ENCODE measurements at places on chromosomes 2 and 18.

DNA sequence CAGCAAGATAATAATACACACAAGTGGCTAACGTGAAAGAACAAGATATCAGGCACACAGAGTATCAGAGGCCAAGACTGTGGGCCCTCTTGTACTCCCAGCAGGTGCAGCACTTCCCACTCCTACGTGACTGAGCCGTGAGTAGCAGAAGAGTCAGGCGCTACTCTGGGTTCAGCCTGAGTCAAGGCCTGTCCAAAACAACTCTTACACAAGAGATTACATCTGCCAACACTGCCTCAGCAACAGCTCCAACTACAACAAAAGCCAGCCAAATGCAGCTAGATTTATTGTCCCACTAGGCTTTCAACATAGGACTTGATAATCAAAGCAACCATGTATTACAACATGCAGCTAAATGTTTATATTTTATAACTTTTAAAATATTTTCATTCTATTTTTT is 56.2 kb downstream of the ITSN2 start:
- DNase-seq, result peak; percentile 15

GRCh38 chr2:174112073-174112472 is 136.3 kb downstream of the OLA1 start:
- no peak for DNase-seq

DNA sequence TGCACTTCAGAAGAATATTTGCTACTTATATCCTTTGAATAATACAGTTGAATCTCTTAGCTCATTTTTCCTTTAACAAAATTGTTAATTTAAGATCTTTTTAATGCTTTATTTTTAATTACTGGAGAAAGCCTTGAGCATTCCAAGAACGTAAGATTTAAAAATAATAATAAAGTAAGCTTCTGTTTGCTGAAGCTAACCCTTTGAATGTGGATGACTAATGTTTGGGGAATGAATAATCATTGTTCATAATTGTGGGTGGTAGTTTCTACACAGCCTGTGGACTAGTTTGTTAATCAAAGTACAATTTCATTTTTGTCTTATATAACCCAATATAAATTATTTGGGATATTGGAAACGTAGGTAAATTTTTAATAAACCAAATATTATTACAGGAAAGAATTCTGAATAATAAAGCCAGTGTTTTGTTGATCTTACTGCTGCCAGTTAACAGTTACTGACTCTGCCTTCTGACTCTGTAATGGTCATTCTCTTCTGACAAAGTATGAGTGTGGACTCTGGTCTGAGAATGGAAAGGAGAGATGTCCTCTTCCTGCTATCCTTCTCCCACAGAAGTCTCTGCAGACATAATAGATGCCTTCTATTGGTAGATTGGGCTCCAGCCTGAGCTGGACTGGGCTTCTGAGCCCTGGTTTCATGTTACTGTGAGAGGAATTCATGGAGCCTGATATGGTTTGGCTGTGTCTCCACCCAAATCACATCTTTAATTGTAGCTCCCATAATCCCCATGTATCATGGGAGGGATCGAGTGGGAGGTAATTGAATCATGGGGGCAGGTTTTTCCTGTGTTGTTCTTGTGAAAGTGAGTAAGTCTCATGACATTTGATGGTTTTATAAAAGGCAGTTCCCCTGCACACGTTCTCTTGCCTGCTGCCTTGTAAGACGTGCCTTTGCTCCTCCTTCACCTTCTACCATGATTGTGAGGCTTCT is 292.7 kb upstream of the SLC39A10 start:
- DNase-seq, result no peak

DNA sequence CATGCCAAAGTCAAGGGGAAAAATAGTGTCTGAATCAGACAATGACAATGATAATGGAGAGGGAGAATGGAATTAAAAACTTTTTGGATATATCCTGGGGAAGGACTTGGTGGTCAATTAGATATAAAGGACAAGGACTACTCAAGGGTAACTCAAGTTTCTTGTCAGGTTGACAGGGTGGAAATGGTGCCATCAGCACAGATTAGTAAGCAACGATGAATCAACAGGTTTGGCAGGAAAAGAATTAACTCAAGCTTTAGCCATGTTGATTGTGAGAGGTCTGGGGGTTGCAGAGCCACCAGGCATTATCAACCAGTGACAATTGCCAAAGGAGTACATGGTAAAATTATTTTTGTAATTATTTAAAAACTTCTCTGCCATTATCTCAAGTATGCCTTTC is 35.8 kb upstream of the SPATS2L start:
- DNase-seq, result no peak

- DNase-seq, result no peak
Measured at GRCh38 chr18:9876867-9877654, 8.7 kb upstream of the TXNDC2 start.

DNA sequence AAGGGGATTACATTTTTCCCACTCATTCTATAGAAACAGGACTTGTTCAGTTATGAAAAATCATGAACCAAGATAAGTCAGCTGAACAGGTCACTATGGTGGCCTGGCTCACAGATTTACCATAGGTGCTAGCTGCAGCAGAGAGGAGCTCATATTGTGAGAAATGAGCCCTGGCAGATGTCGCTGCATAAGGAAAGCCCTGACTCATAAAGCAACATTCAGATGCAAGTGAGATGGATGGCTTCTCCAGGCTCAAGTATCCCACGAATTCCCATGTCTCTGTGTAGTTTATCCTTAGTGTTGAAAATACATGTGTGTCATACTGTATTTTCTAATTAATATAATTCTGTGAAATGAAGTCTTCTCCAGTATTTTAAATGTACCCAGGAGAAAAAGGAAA is 115.0 kb upstream of the LHCGR start:
- DNase-seq, result no peak

DNA sequence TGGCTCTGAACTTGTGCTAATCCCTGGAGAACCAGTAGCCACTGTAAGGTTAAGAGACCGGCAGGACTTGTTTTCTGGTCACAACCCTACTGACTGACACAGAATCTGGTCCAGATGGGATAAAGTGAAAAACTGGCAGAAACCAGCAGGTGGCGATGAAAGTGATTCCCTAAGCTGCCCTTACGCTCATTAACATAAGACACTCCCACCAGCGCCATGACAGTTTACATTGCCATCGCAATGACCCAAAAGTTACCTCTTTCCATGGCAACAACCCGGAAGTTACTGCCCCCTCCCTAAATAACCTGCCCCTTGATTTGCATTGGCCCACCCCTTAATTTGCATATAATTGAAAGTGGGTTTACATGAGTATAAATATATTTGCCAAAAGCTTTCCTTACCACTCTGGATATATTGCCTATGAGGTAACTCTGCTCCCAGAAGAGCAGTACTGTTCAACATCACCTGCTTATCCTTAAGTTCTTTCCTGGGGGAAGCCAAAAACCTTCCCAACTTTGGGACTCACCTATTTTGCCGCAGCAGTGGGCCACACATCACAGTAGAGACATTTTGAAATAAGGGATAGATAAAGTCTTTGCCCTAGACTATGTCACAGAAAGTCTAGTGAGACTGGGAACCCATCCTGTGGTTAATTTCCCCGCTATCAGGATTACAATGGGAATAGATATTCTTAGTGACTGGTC is 35.8 kb upstream of the AFF3 start:
- DNase-seq, result peak; percentile 49

GRCh38 chr2:231966886-231967285 is 5.4 kb downstream of the DIS3L2 start:
- no peak for DNase-seq

DNA sequence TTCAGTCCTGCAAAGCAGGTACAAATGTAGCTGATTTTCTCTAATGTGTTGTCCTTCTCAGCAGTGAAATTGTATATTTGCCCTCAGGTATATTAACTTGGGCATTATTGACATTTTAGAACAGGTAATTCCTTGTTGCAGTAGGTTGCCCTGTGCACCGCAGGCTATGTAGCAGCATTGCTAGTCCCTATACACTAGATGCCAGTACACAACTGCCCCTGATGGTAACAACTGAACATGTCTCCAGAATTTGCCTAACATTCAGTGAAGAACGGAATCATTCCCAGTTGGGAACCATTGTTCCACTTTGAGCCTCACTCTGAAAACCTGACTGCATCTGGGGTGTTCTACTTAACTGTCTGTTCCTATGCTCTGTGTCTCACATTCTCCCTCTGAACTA is 23.1 kb upstream of the TFPI start:
- DNase-seq, result no peak

DNA sequence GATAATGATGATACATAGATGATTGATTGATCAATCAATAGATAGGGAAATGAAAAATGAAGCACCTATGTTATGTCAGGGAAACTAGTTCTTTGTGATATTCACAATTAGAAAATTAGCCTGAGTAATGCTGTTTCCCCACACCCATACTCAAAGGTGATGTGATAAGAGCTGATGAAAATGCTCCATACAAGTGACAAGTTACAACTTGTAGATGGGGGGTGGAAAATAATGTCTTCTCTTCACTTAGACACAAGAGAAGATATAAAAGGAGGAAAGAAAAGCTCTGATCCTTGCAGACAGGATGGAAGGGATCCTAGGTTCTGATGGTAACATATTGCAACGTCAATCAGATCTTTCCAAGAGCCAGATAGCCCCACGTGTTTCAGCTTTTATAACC is 365.9 kb downstream of the AKAIN1 start:
- DNase-seq, result no peak

GRCh38 chr2:170121689-170122088 is 56.3 kb upstream of the MYO3B start:
- no peak for DNase-seq

- no peak for DNase-seq
Measured at GRCh38 chr2:152050341-152050740, 48.5 kb downstream of the CACNB4 start.

DNA sequence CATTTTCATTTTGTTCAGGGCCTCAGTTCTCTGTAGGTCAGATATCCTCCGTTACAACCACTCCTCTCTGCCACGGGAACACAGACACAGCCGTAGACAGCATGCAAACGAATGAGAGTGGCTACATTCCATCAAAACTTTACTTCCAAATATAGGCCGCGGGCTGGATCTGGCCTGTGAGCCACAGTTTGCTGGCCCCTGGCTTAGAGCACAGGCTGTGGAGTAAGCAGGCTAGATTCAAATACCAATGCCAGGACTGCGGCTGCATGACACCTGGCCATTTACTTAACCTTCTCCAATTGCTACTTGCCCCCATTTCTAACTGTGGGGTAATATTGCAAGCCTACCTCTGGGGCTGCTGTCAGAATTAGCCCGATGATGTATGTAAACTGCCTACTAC is 325.8 kb upstream of the POU3F3 start:
- DNase-seq, result no peak

GRCh38 chr2:202610380-202610779 is 24.4 kb upstream of the FAM117B start:
- DNase-seq, result no peak

GRCh38 chr2:32947484-32948143 is 861 bp downstream of the LTBP1 start:
- DNase-seq, result no peak

DNA sequence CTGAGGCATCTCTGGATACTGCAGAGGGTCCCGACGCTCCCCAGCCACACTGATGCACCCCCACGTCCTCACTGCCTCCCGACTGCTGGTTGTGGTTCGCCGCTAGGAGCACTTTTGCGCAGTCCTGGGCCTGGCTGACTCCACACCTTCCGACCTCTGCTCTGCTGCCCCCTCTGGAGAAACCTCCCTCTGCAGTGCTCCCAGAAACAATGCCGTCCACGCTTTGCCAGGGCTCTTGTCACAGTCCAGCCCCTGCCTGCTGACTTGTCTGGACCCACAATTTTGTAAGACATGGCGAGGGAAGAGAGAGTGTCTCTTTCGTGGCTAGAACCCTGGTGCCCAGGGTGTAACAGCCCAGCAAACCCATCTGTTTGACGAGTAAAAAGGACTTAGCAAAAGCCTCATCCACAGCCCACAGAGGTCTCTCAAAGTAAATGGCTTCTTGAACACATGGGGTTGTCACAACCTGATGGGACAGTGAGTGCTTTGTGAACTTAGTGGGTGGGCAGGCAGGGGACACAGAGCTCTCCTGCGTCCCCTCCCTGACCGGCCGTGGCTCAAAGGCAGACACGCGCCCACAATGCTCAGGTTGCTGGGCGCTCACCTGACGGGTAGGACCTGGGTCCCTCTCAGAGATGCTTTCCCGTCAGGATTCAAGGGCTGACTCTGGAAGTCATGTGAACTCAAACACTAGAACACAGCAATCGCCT is 4.0 kb downstream of the COPS9 start:
- no peak for DNase-seq

GRCh38 chr2:50492477-50492851 is 539.5 kb downstream of the NRXN1 start:
- peak; percentile 58 for DNase-seq

GRCh38 chr18:55470826-55471225 is 117.2 kb downstream of the TCF4 start:
- no peak for DNase-seq

- DNase-seq, result peak; percentile 28
Measured at GRCh38 chr2:45168711-45169338, 159.6 kb upstream of the SIX2 start.

GRCh38 chr2:166632616-166633015 is 138.6 kb upstream of the SCN7A start:
- no peak for DNase-seq

- no peak for DNase-seq
Measured at GRCh38 chr2:204313256-204313655, 232.0 kb upstream of the PARD3B start.

GRCh38 chr18:60066219-60066975 is 166.6 kb downstream of the PMAIP1 start:
- no peak for DNase-seq

DNA sequence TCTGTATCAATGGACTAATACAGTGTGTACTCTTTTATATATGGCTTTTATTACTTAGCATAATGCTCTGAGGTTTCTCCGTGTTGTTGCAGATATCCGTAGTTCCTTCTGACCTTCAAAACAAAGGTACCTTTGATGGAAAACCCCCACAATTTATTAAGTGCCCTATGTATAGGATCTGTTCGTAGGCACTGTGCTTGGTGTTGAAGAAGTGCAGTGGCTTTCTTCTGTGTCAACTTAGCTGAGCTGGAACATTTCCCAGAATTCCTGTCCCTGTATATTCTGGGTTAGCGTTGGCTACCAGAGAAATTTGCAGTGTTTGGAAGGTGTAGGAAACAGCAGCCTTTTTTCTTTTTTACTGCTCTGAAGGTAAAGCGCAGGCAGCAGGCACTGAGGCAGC is 56.3 kb upstream of the MSH2 start:
- DNase-seq, result no peak

DNA sequence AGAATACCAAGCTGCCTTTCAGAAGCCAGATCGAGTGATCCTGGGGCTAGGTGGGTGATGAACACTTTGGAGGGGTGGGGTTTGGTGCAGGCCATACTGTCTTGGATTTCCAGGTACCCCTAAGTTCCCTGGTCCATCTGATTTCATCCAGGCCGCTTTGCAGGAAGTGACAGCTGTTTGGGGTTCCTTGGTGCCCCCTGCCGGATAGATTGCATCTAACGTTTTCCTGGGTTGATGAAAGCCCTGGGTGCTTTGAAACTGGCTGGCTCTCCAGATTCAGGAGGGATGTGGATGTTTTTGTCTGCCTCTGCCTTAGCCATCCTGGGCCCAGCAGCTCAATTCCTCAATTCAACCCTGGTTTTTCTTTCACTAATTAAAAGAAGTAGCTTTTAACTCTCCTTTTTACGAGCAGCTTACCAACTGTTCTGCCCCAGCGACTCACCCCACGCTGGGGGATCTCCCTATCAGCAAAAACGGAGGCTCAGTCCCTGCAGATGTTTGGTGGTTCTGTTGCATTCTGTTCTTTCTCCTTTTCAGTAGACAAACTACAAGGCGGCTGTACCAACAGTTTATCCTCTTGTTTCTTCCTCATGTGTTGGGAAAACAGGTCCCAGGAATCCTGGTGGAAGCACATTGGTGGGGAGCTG is 37.1 kb downstream of the ARHGEF4 start:
- peak; percentile 72 for DNase-seq

Data from SHP77 (cell line).